Inflammatory macrophage treated with lipopolysaccharide for 4 hours (primary cell): ENCODE measurements at places on chromosomes 16 and 17.

DNA sequence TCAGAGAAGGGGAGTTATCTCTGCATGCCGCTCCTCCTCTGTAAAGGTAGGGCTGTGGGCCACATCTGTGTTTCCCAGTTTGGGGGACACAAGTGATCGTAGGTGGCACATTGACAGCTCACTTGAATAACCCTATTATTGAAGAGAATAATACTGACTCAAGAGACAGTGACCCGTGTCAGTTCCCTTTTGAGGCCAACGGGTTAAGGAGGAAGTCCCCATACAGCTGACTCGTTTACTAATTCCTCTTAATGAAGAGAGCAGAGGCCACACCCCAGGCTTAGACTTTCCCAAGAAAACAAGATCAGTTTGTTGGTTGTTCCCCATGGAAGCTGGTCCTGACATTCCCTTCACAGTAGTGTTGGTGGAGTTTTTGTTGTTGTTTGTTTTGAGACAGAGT, 33.0 kb downstream of the IL4R start:
- DNase-seq, result peak; percentile 86

- DNase-seq, result peak; percentile 92
Measured at GRCh38 chr16:84569382-84569987, 48.4 kb downstream of the COTL1 start.

GRCh38 chr17:78206298-78206697, 7.8 kb upstream of the BIRC5 start:
- no peak for DNase-seq

DNA sequence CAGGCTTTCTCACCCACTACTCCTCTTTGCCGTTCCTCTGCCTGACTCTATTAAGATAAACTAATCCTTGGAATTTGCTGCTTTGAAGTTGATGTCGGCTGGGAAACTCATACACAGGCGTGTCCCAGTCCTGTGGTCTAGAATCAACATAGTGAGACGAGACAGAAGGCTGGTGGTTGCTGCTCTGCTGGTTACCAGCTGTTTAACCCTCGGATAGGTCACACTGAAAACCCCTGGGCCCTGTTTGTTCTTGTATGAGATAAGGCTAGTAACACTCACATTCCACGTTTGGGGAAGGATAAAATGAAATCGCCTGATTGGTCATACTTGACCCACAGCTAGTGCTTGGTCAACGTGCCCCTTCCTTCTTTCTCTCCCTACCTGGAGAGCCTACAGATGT, 517.0 kb downstream of the CDH13 start:
- DNase-seq, result no peak

DNA sequence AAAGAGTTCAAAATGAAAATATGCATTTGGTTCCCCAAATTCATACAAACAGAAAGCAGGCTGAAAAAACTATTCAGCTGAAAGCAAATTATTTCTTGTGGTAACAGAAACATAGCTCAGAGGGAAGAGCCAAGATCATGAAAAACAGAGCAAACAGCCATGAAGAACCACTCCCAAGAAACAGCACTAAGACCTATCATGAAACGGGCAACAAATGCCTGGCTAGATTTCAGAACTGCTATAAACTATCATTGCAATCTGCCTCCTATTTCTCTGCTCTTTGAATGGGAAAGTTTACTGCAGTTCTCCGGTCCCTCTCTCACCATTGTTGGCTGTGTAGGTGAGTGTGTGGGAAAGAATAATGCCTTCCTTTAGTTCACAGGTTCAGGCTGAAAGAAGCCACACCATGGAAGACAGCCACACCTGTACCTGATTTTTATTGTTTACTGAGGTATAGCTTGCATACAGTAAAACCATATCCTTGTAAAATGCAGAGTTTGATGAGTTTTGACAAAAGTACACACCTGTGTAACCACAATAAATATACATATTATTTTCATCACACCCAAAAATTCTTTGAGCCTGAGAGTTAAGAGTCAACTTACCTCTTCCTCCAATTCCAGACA, 48.2 kb downstream of the CEP112 start:
- DNase-seq, result no peak

DNA sequence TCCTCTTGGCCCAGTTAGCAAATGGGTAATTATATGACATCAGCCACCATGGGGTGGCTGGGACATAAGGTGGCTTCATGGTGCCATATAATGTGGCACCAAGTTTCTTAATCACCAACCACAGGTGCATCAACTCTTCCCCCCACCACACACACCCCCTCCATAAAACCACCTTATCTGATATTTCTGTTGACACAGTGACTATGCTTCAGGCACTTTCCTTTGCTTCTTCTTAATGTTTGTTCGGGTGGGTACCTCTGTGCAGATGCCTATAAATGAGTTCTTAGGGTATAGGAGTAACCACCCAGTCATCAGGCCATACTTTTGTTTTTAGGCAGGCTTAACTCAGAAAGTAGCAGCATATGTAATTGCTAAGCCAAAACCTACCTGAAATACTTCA, 29.5 kb downstream of the RNF43 start:
- DNase-seq, result no peak

DNA sequence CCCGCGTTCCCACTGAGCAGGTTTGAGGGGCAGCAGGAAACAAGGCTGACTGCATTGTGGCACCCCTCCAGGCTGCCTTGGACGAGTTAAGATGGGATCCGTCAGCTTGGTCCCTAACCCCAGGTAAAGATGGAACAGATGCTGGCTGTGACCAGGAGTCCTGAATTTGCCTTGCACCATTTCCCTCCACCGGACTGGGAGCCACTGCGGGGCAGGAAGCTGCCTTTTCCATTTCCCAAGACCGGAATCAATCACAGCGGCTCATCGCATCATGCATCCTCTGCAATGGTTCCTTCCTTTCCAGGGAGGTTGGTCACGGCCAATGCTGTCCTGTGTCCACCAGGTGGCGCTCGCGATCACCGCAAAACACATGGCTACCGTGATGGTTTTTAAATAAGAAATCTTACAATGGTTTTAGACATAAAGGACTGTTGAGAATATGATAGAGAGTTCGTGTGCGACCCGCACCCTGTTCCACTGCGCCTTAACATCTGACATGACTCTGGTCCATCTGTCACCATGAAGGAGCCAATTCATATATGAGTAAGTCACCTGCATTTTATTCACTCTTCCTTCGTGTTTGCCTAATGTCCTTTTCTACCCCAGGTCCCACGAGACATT, 6.8 kb upstream of the MEAK7 start:
- peak; percentile 82 for DNase-seq
